Type B pancreatic cell (in vitro differentiated cells): ENCODE measurements at places on chromosomes 11 and 22. TPM values are rescaled to one million over a fixed set of nuclear protein-coding genes. Genes with fewer than 3 reads are reported as not detected.
A peak's percentile ranks its signal among the peaks of the same experiment; 100 is the strongest.

GRCh38 chr22:26949193-26949592, 291.8 kb downstream of the MIAT start:
- no peak overlapping the region for H3K27ac ChIP-seq
- H3K4me3 ChIP-seq = no peak overlapping the region
- DNase-seq = no peak
- peaks cover 52% of the 10 kb centered on the region for H3K27me3 ChIP-seq
- no peaks in the 10 kb centered on the region for H3K36me3 ChIP-seq
- H3K4me1 ChIP-seq = peaks cover 15% of the 10 kb centered on the region

DNA sequence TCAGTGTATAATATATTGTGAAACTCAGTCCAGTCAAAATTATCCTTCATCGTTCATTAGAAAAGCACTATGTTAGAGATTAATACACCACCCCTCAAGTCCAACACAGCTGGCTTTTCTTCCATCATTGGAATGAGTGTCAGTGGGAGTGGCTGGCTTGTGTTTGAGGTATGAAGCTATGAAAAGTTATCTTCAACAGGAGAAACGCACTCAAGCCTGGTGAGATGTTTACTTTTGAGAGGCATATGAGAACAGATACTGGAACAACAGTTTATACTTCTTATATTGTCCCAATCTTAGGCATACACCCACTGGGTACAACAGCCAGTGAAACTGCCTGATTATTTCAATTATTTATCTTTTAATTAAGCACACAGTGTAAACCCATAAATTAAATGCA, 34.3 kb downstream of the PLEKHB1 start:
- no peak overlapping the region for H3K27ac ChIP-seq
- peaks cover 29% of the 10 kb centered on the region for H3K36me3 ChIP-seq
- no peaks in the 10 kb centered on the region for H3K27me3 ChIP-seq
- no peak overlapping the region for H3K4me3 ChIP-seq

- H3K27me3 ChIP-seq = no peaks in the 10 kb centered on the region
- DNase-seq = no peak
- H3K4me1 ChIP-seq = no peaks in the 10 kb centered on the region
- no peak overlapping the region for H3K27ac ChIP-seq
- no peaks in the 10 kb centered on the region for H3K36me3 ChIP-seq
Measured at GRCh38 chr11:77440678-77441077, 33.2 kb downstream of the PAK1 start.

GRCh38 chr22:48188231-48188721, 1425.8 kb downstream of the TBC1D22A start:
- H3K4me3 ChIP-seq = no peak overlapping the region
- DNase-seq = no peak
- no peaks in the 10 kb centered on the region for H3K27me3 ChIP-seq
- no peaks in the 10 kb centered on the region for H3K4me1 ChIP-seq

CRACR2B gene
- 10.3 and 19.3 TPM in 2 replicates for total RNA-seq

DNA sequence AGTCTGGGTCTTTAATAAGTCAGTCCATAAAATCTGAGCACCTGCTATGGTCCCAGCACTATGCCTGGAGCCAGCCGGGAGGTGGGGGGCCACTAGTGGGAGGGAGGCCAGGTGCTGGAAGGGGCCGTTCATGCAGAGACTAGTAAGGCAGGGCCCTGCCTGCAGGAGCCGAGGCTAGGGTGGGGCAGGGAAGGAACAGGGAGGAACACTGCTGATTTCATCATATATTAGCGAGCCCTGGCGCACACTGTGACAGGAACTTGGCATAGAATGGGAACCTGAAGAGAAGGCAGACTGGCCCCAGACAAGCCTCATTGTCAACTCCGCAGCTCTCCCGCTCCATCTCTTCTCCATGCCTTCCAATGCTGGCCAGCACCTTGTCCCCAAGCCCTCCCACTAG, 7.1 kb downstream of the VSIG10L2 start:
- peaks cover 13% of the 10 kb centered on the region for H3K4me1 ChIP-seq
- H3K4me3 ChIP-seq = no peak overlapping the region
- peaks cover 11% of the 10 kb centered on the region for H3K36me3 ChIP-seq
- H3K27ac ChIP-seq = peak overlapping the region; percentile 36
- H3K27me3 ChIP-seq = no peaks in the 10 kb centered on the region

DNA sequence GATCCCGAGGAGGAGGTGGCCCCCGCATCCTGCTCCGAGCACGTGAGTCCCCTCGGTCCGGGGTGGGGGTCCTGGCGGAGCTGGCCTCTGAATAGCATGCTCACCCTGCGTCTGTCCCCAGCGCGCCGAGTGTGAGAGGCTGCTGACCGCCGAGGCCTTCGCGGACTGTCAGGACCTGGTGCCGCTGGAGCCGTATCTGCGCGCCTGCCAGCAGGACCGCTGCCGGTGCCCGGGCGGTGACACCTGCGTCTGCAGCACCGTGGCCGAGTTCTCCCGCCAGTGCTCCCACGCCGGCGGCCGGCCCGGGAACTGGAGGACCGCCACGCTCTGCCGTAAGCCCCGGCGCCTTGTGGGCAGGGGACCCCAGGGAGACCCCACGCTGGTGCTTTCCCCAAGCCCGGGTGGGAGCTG, 3.5 kb downstream of the MUC2 start:
- H3K4me3 ChIP-seq = no peak overlapping the region
- H3K27ac ChIP-seq = no peak overlapping the region
- DNase-seq = no peak
- no peaks in the 10 kb centered on the region for H3K36me3 ChIP-seq
- H3K27me3 ChIP-seq = no peaks in the 10 kb centered on the region

DNA sequence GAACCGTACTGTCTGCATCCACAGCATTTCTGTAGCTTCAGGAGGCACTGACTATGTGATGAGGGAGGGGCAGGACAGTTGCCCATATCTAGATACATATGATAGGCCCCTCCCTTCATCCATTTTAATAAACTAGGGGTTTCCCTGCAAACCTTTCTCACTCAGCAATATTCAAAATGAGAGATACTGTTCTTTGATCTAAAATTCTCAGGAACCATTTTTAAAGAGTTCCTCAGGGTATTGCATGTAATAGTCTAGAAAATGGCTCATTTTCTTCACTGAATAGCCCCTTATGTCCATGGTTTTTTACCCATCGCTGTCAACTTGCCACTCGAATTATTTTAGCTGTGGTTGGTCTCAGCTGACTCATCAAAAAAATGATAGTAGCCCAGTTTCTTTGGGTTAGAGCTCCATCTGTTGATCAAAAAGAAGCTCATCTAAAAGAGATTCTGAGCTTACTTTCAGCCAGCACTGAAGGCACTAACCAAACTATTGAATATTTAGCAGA, 37.0 kb upstream of the DNAJB7 start:
- no peak overlapping the region for H3K27ac ChIP-seq
- no peak overlapping the region for H3K4me3 ChIP-seq
- H3K36me3 ChIP-seq = peaks cover 1% of the 10 kb centered on the region
- H3K4me1 ChIP-seq = peaks cover 6% of the 10 kb centered on the region
- no peaks in the 10 kb centered on the region for H3K27me3 ChIP-seq

MTNR1B gene
- total RNA-seq = 0.40 TPM in 1 of 2 replicates, not detected in the other

KRTAP5-9 gene
- total RNA-seq = 0.43 TPM in 1 of 2 replicates, not detected in the other

FOLR1 gene
- total RNA-seq = 2.7 and 6.7 TPM in 2 replicates

- no peak overlapping the region for H3K4me3 ChIP-seq
- no peaks in the 10 kb centered on the region for H3K27me3 ChIP-seq
- DNase-seq = no peak
- H3K36me3 ChIP-seq = no peaks in the 10 kb centered on the region
- H3K4me1 ChIP-seq = peaks cover 13% of the 10 kb centered on the region
Measured at GRCh38 chr11:34525888-34526657, 12.5 kb upstream of the ELF5 start.
